ENCODE measurements at places on chromosomes 4 and X.
A peak's percentile ranks its signal among the peaks of the same experiment; 100 is the strongest.

- no peak for DNase-seq
Measured at GRCh38 chr4:3407930-3408792, 33.6 kb upstream of the HGFAC start.

- DNase-seq, result no peak
Measured at GRCh38 chrX:136266828-136267227, 15.6 kb upstream of the MAP7D3 start.

- no peak for DNase-seq
Measured at GRCh38 chrX:7390441-7390840, 242.5 kb upstream of the PUDP start.

GRCh38 chrX:45063319-45064095, 137.2 kb downstream of the DIPK2B start:
- no peak for DNase-seq

DNA sequence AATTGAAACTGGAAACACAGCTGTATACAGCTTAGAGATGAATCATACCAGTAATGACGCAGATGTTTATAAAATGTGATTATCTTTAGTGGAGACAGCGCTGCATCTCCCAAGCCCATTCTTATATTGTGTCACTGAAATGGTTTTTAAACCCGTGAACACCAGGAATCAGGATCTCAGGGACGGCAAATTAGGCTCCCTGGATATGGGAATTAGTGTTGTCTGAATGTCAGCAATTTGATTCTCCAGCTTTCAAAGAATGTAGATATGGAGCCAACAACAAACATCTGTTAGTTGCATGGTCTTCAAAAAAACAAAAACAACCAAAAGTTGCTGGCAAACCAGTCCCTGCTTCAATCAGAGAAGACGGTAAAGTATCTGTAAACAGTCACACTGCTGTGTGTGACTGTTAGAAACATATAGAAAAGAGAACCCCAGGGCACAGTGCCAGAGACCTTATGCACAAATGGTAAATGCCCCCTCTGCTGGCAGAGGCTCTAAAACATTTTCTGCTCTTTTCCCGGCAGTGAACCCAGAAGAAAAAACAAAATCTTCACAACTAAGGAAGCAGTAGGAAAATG, 351.9 kb upstream of the FTHL17 start:
- DNase-seq, result peak; percentile 3

DNA sequence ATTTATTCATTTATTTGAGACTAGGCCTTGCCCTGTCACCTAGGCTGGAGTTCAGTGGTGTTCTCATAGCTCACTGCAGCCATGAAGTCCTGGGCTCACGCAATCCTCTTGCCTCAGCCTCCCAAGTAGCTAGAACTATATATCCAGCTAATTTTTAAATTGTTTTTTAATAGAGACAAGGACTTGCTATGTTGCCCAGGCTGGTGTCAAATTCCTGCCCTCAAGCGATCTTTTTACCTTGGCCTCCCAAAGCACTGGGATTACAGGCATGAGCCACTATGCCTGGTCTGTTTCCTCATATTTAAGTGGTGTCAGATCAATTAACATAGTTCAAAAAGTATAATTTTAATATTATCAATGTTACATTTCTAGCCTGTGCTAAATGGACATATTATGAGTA, 68.5 kb downstream of the AFF1 start:
- DNase-seq, result no peak

GRCh38 chr4:121226362-121226761, 62.2 kb upstream of the TNIP3 start:
- DNase-seq, result no peak

- DNase-seq, result no peak
Measured at GRCh38 chr4:184750926-184751584, 17.2 kb upstream of the CENPU start.

DNA sequence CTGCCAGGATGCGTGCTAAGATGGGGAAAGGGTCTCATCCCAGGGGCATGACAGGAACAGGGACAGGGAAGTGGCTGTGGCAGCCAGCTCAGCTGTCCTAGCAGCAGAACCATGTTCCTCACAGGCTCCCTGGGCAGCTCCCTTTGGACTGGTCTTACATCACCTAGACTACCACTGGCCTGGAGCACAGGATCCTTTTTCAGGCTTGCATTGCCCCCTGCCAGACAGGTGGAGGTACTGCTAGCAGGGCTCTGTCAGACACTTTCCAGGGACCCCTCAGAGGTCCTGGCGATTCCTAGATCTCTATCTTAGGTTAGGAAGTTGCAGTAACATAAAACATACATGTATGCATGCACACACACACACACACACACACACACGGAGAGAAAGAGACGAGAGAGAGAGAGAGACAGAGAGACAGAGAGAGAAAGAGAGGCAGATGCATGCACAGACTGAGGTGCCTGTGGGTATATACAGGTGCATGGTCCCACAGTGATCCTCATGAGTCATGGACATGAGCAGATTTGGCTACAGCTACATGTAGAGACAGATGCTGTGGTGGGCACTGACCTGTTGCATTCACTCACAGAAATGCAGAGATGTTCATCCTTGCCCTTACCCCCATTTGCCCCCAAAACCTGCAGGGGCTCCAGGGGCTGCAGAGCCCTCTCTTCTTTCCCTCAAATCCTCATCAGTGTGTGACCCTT, 63.6 kb downstream of the STARD8 start:
- DNase-seq, result no peak

GRCh38 chrX:13248867-13249486, 70.9 kb downstream of the ATXN3L start:
- DNase-seq, result no peak

DNA sequence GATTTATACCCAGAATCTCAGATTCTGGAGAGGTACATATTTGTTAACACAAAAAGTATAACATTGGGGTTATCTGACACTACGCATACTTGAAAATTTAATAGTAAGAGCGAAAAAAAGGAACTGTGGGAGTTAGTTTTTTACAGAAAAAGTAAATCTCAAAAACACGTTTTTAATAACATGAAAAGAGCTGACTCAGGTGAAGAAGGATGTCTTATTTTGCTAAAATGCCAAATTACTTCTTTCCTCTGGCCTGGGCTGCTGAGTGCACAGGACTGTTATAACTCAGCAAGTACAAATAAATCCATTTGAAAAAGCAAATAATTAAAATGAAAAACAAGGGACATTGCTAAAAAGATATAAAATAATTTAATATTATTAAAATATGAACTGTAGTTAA, 1322.9 kb downstream of the ARAP2 start:
- no peak for DNase-seq

- DNase-seq, result no peak
Measured at GRCh38 chrX:6599230-6599860, 64.4 kb upstream of the VCX3A start.

DNA sequence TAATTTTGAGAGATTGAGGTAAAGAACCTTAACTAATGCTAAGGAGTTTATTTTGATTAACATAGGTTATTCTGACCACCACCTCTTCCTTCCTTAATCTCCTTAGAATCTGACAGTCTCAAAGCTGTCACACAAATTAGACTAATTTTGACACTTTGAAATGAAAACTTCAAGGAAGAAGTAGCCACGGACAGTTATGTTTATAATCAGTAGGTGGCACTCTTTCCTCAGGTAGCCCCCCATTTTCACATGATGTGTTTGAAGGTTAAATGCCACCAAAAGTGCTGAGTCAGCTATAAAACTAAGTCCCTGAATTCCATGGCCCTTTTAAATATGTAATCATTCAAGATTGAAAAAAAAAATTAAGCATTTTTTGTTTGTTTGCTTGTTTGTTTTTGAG, 22.4 kb downstream of the TMEM33 start:
- no peak for DNase-seq

DNA sequence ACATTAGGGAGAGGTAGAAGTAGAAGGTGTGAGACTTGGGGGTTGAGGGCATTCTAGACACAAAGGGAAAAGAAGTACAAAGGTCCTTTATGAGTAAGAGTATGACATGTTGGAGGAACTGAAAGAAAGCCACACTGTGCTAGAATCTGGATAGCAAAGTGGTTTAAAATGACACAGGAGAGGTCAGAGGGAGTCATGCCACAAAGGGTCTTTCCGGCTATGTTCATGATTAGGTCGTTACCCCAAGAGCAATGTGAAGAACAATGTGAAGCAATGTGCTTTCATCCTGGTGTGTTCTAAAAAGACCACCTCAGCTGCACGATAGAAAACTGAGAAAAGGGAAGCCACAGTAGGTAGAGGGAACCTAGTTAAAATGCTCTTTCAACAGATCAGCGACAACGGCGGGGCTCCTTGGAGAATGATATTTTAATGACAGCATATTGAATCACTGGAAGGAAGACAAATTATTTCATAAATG, 29.2 kb downstream of the SMIM14 start:
- DNase-seq, result no peak

DNA sequence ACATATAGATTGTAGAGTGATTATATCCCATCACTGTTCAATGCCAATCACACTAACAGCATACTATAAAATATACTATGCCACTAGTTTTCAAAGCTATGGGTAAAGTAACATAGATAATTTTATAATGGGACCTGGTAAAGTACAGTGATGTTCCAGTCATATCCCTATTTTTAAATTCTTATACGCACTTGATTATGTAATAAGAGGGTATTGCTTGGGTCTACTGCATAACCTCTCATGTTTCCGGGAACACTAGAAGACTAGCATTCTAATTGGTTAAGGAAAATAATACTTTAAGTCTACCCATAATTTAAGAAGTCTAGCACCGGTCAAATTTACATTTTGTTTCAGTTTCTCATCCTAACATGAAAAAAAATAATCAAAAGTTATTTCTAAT, 275.1 kb downstream of the CHIC1 start:
- no peak for DNase-seq

- no peak for DNase-seq
Measured at GRCh38 chr4:6884341-6884870, 25.2 kb upstream of the TBC1D14 start.

- no peak for DNase-seq
Measured at GRCh38 chrX:112877771-112878173, 37.1 kb upstream of the AMOT start.

- DNase-seq, result no peak
Measured at GRCh38 chrX:4809571-4809970, 1096.1 kb upstream of the PRKX start.

- no peak for DNase-seq
Measured at GRCh38 chr4:187020676-187021075, 297.0 kb upstream of the FAT1 start.

Measured in stimulated activated CD4-positive, alpha-beta T cell treated with anti-CD3 and anti-CD28 coated beads, Interleukin-4, amount 100 ng/mL, for 24 hours (primary cell).